ENCODE measurements at places on chromosomes 2 and 18.

- no peak for DNase-seq
These were observed 134.5 kb upstream of the CAB39 start for GRCh38 chr2:230578106-230578505.

DNA sequence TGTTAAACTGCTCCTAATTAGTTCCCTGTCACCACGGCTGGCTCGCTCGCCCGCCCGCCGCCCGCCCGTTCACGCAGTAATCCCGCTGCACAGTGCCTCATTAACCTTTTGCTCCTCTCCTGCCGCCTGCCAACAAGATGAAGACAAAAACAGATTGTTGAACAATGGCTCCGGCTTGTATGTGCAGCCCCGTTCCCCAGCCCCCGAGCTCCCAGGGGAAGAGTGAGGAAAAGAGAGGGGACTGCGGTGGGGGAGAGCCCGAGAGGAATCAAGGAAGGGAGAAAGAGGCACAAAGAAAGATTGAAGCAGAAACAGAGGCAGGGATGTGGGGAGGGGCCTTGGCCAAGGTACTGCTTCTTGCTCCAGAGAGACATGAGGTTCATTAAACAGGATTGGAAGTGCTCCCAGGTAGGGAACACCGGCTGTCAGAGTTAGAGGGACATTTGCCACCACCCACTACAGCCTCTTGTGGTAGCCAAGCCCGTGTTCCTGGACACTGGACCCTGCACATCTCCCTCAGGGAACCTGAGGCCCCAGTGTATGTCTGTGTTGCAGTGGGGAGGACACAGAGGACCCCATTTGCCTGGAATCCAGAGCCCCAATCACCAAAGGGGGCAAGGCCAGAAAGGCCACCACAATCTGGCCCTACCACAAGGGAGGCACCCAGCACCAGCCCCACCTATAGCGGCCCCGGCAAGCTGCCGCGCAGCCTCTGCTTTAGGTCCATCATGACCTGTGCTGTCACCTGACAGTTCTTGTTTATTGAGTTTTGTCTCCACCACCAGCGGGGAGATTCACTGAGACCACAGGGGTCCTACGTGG lies 38.1 kb downstream of the EMX1 start:
- no peak for DNase-seq

DNA sequence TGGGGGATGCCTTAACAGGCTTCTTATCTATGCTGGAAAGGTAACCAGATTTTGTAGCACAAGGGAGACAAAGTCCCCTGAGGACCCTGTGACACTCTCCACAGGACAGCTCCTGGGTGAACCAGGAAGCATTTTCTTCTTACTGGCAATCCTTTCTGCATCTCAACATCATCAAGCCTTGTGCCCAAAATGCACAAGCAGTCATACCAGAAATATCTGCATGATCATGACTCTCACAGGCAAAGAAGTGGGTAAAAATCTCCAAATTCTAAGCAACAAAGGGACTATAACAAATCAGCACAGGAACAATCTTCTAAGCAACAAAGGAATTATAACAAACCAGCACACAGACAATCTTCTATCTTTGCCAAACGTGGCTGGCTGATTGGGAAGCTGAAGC lies 99.1 kb upstream of the CD226 start:
- no peak for DNase-seq

GRCh38 chr2:230706053-230706521 lies 6.6 kb upstream of the CAB39 start:
- no peak for DNase-seq

DNA sequence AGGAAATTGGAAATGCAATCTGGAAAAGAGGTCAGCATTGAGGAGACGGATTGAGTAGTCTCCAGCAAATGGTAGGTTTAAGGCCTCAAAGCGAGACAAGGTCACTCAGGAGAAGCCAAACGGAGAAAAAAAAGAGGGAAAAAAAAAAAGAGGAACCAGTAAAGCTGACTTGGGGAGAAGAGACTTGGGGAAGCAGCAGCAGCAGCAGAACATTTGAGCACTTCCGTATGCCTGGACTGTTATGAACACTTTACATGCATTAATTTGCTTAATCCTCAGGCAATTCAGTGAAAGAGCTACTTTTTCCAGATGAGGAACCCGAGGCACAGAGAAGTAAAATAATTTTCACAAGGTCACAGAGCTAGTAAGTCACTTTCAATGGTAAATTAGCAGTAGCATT lies 81.3 kb downstream of the OSBPL6 start:
- peak; percentile 82 for DNase-seq

DNA sequence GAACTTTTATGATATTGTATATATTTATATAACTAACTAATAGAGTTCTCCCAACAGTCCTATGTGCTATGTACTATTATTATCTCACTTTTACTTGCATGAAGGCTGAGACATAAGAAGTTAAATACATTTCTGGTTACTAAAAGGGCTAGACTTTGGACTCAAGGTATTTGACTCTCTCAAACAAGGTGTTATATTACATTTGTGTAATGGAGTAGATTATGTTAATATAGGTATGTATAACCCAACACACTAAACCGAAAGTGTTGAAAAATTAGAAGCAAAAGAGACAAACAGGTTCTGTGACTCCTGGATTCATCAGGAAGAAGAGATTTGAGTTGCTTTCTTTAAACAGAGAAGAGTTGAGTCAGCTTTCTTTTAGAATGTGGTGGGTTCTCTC lies 733.6 kb upstream of the ZEB2 start:
- no peak for DNase-seq

DNA sequence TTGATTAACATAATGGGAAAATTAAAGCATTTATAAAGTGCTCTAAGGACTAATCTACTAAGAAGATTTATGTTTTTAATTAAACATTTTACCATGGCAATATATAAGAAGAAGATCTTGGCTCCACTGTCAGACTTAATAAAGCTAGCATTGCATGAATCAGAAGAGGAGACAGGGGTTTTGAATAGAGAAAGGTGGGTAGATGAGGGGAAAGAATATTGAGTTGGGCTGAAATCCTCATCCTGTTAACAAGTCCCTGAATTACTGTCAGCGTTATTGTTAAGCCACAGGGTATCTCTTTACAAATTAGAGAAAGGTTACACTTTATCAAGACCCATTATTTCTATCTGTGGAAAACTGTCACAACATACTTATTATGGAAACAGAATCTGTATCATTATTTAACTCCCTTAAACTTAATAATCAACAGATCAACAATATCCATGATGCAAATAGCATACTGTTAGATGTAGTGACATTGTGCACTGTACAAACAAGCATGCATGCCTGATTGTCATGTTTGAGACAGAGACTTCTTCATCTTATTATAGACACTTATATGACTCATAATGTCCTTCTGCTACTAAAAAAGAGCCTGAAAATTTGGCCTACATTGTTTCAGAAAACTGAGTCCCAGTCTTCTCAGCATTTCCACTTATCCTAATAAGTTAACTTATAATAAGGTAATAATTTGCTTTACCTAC lies 304.1 kb downstream of the NRXN1 start:
- DNase-seq = no peak

DNA sequence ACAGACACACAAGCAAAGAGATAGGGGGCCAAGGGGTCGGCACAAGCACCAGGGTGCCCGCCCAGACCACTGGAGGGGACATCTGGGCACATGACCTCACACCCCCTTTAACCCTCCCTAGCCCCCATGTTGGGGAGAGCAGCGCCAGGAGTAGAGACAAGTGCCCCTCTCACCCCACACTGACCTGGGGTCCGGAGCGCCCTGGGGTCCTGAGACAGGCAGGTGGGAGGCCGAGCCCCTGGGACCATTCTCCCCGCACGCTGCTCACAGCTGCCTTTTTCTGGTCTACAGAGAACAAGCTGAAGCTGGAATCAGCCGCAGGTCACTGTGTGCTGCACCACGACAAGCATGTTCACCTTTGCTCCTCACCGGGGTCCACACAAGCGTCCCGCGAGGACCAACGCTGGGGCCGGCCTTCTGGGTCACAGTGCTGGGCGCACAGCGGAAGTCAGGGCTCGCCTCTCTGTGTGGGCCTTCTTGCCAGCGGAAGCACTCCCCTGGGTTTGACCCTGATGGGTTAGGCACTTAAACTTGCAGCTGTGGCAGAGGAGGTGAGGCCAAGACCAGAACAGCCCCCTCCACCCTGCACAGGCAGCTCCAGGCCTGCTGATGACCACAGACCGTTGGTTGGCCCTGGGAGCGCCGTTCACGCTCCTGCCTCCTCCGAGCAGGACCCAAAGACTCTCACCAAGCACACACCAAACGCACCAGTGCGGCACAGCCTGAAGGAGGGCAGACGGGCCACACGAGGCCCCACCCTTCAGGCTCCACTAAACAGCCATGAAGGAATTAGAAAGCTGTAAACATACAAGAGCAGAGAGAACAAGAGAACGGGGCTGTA lies 275.3 kb downstream of the EIPR1 start:
- no peak for DNase-seq

DNA sequence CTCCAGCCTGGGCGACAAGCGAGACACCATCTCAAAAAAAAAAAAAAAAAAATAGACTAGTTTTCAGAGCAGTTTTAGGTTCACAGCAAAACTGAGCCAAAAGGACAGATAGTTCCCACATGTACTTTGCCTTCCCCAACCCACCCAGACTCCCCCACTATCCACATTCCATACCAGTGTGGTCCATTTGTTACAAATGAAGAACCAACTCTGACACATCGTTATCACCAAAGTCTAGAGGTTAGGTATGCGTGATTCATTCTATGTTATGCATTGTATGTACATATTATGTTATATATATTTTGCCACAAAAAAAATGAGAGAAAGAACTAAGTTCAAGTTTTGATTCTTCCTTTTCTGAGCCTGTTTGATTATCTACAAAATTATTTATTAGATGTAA lies 3.5 kb downstream of the DUSP11 start:
- no peak for DNase-seq

- DNase-seq = peak; percentile 29
These were observed 2.1 kb upstream of the SLC30A3 start for GRCh38 chr2:27264753-27265535.

GRCh38 chr2:168518555-168519066 lies 62.5 kb downstream of the CERS6 start:
- peak; percentile 21 for DNase-seq

GRCh38 chr2:40041422-40042382 lies 262.6 kb upstream of the THUMPD2 start:
- DNase-seq = peak; percentile 85

- no peak for DNase-seq
These were observed 280.1 kb downstream of the PTH2R start for GRCh38 chr2:208686665-208687064.

- no peak for DNase-seq
These were observed 2.3 kb downstream of the ZC3H6 start for GRCh38 chr2:112277596-112278220.

DNA sequence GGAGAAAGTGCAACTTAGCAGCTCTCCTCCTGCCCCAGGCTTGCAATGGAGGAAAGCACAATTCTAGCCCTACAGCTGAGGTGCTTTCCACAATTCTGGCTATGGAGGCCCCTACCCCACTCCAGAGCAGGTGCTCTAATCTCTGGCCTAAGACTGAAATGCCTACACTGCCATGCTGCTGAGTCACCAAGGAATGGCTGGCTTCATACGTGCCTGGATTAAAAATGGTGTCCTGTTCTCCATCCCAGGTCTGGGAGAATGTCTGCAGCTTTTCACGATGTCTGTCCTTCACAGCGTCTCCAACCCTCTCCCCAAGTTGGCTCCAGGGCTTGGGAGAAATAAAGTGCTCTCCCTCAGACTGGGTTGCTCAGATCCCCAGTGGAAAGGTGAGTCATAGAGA lies 48.5 kb downstream of the MBOAT2 start:
- no peak for DNase-seq

DNA sequence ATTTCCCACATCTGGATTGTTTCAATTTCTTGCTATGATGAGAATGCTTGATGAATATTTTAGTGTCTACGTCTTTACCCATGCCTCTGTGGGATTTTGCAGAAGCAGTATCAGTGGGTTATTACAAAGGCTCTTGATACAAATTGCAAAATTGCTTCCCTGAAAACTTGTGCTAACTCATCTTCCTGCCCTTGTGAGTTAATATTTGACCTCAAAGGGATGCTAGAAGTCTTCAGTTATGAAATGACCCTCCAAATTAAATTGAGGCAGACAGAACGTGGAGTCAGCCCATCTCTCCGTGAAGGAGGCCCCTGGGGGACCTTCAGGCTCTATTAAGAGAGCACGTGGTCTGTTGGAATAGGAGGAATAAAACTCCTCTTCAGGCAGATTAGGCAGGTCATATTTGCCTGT lies 239.2 kb upstream of the HS6ST1 start:
- peak; percentile 86 for DNase-seq

DNA sequence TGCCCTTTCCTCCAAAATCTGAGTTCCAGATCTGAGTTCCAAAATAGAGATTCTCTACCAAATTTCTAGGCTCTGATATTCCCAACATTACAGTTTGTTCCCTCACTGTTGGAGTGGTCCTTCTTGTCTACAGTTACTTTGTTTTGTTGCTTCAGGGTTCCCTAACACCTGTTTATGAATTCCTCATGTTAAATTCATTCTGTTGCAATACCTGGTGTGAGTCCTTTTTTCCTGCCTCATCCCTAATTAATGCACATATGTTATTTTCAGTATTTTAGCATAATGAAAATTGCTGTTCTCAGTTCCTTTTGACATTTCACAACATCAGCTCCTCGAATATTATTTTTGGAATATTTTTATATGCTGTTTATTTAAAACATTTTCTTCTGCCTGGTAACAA lies 16.2 kb downstream of the SERPINB13 start:
- DNase-seq = no peak

GRCh38 chr2:54560146-54560881 lies 104.2 kb downstream of the SPTBN1 start:
- peak; percentile 94 for DNase-seq

DNA sequence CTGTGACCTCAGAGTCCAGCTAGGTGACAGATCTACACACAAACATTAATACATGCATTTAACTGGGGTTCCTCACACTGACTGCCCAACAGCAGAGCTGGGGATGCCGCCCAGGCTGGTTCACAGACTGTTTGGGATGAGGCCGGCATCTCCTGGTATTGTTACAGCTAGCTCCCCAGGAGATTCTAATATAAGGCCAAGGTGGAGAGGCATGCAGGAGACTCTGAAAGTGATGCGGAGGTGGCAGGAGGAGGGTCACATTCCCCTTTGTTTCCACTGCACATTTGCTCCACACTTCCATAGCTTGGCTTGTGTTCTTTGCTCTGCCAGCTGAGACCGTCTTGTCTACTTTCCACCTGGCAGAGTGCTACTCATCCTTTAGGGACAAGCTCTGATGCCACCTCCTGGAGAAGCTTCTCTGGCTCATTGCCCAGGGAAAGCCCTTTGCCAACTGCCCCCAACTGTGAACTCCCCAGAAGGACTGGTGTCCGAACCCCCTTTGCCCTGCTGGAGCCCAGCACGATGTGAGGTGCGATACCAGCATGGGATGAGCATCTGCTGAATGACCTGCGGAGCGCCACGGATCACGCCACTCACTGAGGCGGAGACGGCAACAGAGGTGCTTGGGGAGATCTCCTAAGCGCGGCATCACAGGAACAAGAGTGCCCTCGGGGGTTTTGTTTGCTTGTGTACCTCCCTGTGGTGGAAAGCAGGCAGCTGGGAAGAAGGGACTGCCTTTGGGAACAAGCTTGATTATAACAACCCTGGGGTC lies 88.8 kb downstream of the UXS1 start:
- no peak for DNase-seq
